ENCODE measurements at places on chromosomes 5 and 9. TPM values are rescaled to one million over a fixed set of nuclear protein-coding genes. Genes with fewer than 3 reads are reported as not detected.

The ADRA1B gene
- total RNA-seq = 1.7 TPM

The BNC2 gene
- total RNA-seq = 29.7 TPM

The TMEM267 gene
- total RNA-seq = 10.0 TPM

The MROH2B gene
- total RNA-seq = 0.05 TPM

The PRRT1B gene
- total RNA-seq = not detected

The SLCO4C1 gene
- 0.05 TPM for total RNA-seq

The DPM2 gene
- total RNA-seq = 14.4 TPM

The DRD1 gene
- not detected for total RNA-seq

The UBE2D2 gene
- total RNA-seq = 51.3 TPM

The ANKRD20A1 gene
- total RNA-seq = not detected

The CDH6 gene
- 1.5 TPM for total RNA-seq

The SNCAIP gene
- total RNA-seq = 0.78 TPM

The ARAP3 gene
- 7.1 TPM for total RNA-seq

The SCAI gene
- 4.1 TPM for total RNA-seq

The HACD4 gene
- total RNA-seq = 1.3 TPM

The FAM200C gene
- 2.4 TPM for total RNA-seq

The NUTM2F gene
- total RNA-seq = not detected

The GABRB2 gene
- not detected for total RNA-seq

The INPP5E gene
- total RNA-seq = 8.0 TPM

The PTGR1 gene
- total RNA-seq = 111 TPM

The TRIM36 gene
- total RNA-seq = 0.12 TPM

The FCN2 gene
- not detected for total RNA-seq

The PCDHGA6 gene
- 10.2 TPM for total RNA-seq

The GRM6 gene
- not detected for total RNA-seq

The PCA3 gene
- total RNA-seq = not detected

The ACOT12 gene
- not detected for total RNA-seq

The BASP1 gene
- 83.3 TPM for total RNA-seq

The ARHGAP26 gene
- 4.4 TPM for total RNA-seq

The TEX48 gene
- not detected for total RNA-seq

The GABRA1 gene
- not detected for total RNA-seq

The SCGB3A2 gene
- total RNA-seq = not detected

Measured in cardiac ventricle fibroblast (primary cell).